ENCODE measurements at places on chromosomes 2 and 18. TPM values are rescaled to one million over a fixed set of nuclear protein-coding genes. Genes with fewer than 3 reads are reported as not detected.

DNA sequence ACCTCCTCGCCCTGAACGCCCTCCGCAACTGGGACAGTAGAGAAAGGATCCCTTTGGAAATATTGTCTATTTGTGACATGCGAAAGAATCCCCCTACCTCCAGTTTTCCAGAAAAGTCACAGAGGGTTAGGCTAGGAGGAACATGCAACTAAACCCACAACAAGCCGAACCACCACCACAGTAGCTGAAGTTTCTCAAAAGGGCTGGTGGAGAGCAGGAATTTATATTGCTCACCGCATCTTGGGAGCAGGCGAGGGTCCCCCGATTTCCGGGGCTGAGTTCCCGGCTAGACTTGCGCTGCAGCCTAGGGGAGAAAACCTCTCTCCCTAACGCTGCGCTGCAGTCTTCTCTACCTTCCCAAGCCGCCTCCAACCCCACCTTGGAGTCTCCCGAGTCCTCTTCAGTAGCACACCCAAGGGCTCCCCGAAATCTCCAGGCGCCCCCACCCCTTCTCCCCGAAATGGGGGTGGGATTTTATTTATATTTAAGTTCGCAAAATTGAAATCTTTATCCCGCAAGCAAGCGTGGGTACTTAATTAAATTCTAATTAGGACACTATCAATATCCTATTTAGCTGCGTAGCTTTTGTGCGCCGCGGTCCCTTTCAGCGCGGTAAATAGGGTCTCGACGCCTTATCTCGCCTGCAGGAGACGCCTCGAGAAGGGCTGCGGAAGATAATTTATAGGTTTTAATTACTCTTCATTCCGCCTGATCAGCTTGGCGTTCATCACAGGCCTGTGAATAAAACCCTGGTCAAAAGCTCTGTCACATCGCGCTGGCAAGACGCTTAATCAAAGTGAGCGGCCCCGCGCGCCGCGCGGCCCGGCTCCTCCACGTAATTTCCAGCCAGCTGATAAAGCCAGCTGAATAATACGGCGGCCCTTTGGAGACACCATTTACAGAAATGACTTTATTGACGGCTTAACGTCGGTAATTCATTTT is 2.0 kb upstream of the EN1 start:
- DNase-seq: no peak

DNA sequence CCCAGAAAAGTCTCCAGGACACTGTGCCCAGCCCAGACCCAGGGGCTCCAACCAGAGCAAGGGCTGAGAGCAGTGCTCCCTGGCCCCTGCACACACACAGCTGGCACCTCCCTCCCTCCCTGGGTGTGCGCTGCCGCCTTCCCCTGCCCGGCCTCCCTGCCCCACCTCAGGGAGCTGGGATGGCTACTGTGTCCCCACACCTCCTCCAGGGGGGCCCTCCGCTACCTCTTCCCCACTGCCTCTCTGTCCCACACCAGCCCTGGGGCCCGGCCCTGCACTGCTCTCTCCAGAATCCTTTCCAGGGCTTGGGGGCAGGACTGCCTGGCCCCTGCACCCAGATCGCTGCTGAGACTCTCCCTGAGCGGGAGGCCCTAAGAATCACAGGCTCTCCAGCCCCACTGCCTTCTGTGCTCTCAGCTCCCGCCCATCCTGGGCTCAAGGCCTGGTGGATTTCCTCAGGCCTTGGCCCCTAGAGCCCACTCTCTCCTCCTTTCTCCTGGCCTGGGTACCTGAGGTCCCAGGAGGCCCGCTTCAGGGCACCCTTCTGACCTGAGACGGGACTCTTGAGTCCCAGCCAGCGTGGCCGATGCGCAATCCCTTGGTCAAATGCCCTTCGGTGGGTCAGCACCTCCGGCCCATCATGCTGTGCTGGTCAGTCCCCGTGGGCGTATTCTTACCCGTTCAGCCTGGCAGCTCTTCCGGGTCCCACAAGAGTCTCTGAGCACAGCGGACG is 276.8 kb upstream of the HDAC4 start:
- DNase-seq: no peak

DNA sequence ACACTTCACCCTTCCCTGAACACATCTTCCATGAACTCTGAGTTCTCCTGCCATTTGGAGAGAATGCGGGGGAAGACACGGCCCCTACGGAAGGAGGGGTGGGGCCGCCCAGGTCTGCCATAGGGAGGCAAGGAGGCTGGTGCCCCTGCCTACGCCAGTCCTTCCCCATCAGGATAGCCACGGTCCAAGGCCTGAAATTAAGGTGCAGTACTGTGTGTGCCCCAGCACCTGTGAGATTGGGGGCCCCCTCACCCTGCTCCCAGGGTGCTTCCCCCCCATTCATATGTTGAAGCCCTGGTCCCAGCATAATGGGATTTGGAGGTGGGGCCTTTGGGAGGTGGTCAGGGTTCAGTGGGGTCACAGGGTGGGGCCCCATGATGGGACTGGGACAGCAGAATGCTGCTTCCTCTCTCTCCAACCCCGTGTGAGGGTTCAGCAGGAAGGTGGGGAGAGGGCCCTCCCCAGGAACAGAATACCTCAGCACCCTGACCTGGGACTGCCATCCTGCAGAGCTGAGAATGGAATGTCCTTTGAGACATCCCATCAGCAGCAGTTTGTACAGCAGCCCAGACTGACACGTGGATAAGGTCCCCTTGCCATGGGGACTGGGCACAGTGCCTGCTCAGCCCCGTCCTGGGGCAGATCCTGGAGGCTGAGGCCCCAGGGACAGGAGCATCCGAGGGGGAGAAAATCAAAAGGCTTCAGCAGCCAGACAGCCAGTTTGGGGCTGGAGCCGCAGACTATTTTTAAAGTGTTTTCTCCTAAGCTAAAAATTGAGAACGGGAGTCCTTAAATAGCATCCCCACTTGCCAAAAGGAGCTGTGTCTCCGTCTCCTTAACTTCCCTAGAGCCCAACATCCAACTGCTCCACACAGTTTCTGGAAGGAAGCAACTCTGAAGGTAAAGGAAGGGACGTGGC is 105.1 kb downstream of the NDUFA10 start:
- no peak for DNase-seq

DNA sequence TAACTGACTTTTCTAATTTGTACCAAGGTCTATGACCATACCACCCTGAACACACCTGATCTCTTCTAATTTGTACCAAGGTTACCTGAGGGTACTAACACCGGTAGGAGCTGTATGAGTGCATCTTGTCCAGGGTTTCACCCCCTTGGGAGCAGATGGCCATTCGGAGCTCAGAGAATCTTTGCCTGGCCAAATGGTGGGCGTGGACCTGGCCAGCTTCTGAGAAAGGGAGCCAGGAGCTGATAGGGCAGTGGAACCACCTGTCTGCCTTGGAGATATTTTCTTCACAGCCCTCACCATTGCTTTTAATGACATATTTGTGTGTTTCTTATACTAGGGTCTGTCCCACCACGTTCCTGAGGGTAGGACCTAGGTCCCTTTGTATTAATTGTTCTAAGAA is 188.9 kb downstream of the LDLRAD4 start:
- DNase-seq: no peak

GRCh38 chr2:61090386-61090921 is 24.8 kb downstream of the SANBR start:
- no peak for DNase-seq

GRCh38 chr2:163692611-163693482 is 43.0 kb downstream of the FIGN start:
- DNase-seq: no peak

DNA sequence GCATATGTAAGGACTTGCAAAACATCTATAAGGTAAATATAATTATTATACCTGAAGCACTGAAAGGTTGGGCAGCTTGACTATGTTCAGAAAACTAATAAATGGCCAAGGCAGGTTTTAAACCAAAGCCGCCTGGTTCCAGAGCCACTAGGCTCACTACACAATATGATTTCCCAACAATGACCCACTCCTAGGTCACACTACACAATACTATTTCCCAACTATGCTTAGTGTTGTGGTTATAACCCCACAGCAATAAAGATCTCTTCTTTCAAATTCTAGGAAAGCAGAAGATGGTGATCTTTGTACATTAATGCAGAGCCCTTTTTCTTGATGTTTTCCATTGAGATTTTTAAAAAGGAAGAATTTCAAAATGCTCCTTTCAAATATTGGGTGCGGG is 180.4 kb downstream of the CYRIA start:
- DNase-seq: no peak

GRCh38 chr2:142876423-142876822 is 1.0 kb upstream of the KYNU start:
- DNase-seq: no peak

DNA sequence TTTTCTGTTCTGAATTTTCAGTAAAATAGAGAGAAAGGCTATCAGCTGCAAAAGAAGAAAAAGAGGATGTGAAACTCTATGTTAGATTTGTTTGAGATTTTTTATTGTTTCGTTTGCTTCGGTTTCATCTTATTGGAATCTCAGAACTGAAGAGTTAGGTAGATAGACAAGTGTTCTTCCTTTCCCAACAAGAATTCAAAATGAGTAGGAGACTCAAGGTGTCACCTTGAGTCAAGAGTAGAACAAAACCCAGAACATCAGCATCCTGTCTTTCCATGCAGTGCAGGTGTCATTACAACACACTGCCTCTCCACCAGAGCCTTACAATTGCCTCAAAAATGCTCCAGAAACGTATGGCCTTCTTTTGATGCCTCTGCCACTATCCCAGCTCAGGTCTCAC is 21.1 kb downstream of the NBAS start:
- no peak for DNase-seq

DNA sequence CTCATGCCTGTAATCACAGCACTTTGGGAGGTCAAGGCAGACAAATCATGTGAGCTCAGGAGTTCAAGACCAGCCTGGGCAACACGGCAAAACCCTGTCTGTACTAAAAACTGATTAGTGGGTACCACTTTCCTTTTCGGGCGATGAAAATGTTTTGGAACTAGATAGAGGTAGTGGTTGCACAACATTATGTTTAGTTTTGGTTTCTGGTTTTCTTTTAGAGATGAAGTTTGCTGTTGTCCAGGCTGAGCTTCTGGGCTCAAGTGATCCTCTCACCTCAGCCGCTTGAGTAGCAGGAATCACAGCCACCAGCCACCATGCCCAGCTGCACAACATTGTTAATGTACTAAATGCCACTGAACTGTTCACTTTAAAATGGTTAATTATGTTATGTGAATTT is 27.6 kb downstream of the AAK1 start:
- DNase-seq: no peak

DNA sequence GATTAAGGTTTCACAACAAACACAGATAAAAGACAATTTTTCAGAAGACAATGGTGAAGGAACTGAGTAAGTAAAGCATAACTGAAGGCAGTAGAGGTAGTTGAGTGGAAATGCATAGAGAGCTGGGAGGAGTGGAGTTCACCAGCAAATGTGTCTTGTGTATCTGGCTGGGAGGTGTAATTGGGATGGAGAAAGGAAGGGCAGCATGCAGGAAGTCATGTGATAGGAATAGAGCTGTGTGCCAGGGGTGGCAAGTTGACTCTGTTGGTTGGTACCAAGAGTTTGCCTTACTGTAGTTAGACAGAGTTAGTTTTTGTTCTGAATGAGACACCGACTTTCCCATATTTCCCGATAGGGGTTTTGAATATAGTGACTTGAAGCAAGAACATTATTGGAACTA is 56.3 kb downstream of the FMNL2 start:
- DNase-seq: no peak

- DNase-seq: no peak
Measured at GRCh38 chr18:24459772-24460171, 665 bp upstream of the HRH4 start.

GRCh38 chr2:218658671-218659257 is 659 bp downstream of the ZNF142 start:
- DNase-seq: no peak

The MARCHF4 gene
- 0.19 TPM for total RNA-seq
